ENCODE measurements at places on chromosomes 4 and X. TPM values are rescaled to one million over a fixed set of nuclear protein-coding genes. Genes with fewer than 3 reads are reported as not detected.

Gene EPGN
- 1.2 TPM for total RNA-seq

Gene CENPI
- 4.4 TPM for total RNA-seq

Gene HSFX1
- total RNA-seq, result 0.59 TPM

Gene HEPH
- total RNA-seq, result 64.5 TPM

Gene CD38
- under 0.01 TPM for total RNA-seq

Gene GAGE12J
- not detected for total RNA-seq

Gene RAB40AL
- 0.88 TPM for total RNA-seq

Gene TCEAL9
- 96.4 TPM for total RNA-seq

Gene TMEM144
- 6.8 TPM for total RNA-seq

Gene TSPAN7
- 0.29 TPM for total RNA-seq

Gene ZNF711
- 1.5 TPM for total RNA-seq

Gene CXCL1
- total RNA-seq, result 4.7 TPM

Gene BRS3
- not detected for total RNA-seq

Gene REELD1
- total RNA-seq, result not detected

Gene PDGFC
- 147 TPM for total RNA-seq

Gene FAM149A
- 12.7 TPM for total RNA-seq

Gene HNRNPD
- total RNA-seq, result 19.2 TPM

Gene SSX4
- not detected for total RNA-seq

Gene FSTL5
- total RNA-seq, result not detected

Gene HELT
- total RNA-seq, result not detected

Gene SPRY1
- total RNA-seq, result 5.1 TPM

Gene GYPB
- total RNA-seq, result not detected

Gene SLC25A43
- total RNA-seq, result 23.5 TPM

Gene FAM236A
- total RNA-seq, result not detected

Gene ZNF157
- under 0.01 TPM for total RNA-seq

Gene HAND2
- total RNA-seq, result 3.8 TPM

Gene GPR143
- total RNA-seq, result not detected

Gene DKK2
- total RNA-seq, result not detected

Gene FRMPD3
- total RNA-seq, result under 0.01 TPM

Gene CHST7
- 8.0 TPM for total RNA-seq

Gene PAGE2
- total RNA-seq, result not detected

Gene FTSJ1
- 67.3 TPM for total RNA-seq

Gene PGRMC2
- 39.2 TPM for total RNA-seq

Gene MAGEB17
- not detected for total RNA-seq

Gene TSPAN5
- 41.8 TPM for total RNA-seq

Gene HGFAC
- not detected for total RNA-seq

Gene SHROOM2
- 6.2 TPM for total RNA-seq

Gene PTPN13
- 87.8 TPM for total RNA-seq

Gene SYNPO2
- total RNA-seq, result 20.9 TPM

Gene CLGN
- 0.72 TPM for total RNA-seq

Gene KCNE5
- total RNA-seq, result 0.36 TPM

Gene CHRDL1
- total RNA-seq, result 25.9 TPM

Gene TMPRSS11D
- not detected for total RNA-seq

Gene SYTL5
- total RNA-seq, result under 0.01 TPM

Gene PLP1
- 0.29 TPM for total RNA-seq

Gene CCSER1
- not detected for total RNA-seq

Gene MAGEA10
- total RNA-seq, result not detected

Gene SMC1A
- total RNA-seq, result 14.4 TPM

Gene PHEX
- 0.88 TPM for total RNA-seq

Gene COL4A6
- not detected for total RNA-seq

Gene VSIG1
- total RNA-seq, result not detected

Gene FAAH2
- total RNA-seq, result under 0.01 TPM

Gene CDS1
- total RNA-seq, result under 0.01 TPM

Gene ENPEP
- 1.1 TPM for total RNA-seq

Gene CENPE
- 13.0 TPM for total RNA-seq

Gene ARR3
- total RNA-seq, result not detected

Gene ARHGAP24
- total RNA-seq, result 52.5 TPM

Gene NWD2
- not detected for total RNA-seq

Gene SPANXB1
- total RNA-seq, result not detected

Gene CENPC
- 19.9 TPM for total RNA-seq

Measured in osteoblast (primary cell).